ENCODE measurements at places on chromosomes 5 and 9.
A peak's percentile ranks its signal among the peaks of the same experiment; 100 is the strongest.

GRCh38 chr5:36836831-36837230 lies 39.7 kb upstream of the NIPBL start:
- no peak for DNase-seq

- peak; percentile 40 for DNase-seq
Measured at GRCh38 chr9:135480071-135480939, 723 bp downstream of the PPP1R26 start.

- peak; percentile 87 for DNase-seq
Measured at GRCh38 chr9:35871545-35871944, 1.3 kb upstream of the OR13J1 start.

GRCh38 chr5:141716009-141716408 lies 34.0 kb upstream of the ARAP3 start:
- DNase-seq: no peak

DNA sequence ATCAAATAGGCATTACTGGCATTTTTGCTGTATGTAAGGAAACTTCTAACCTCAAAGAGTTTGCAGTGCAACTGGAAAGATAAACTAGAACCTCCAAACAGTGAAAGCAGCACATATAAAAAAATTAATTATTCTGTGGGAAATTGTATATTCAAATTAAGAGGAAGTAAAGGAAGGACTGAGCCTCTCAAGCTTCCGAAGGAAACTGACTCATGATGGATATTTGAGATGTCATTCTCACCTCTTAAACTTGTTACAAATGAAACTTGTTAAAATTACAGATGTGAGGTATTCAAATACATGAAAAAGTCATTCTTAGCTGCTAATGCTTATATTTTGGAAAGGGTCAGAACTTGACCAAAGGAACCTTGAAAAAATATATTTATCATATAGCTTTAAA lies 538.7 kb downstream of the PDE4D start:
- no peak for DNase-seq

DNA sequence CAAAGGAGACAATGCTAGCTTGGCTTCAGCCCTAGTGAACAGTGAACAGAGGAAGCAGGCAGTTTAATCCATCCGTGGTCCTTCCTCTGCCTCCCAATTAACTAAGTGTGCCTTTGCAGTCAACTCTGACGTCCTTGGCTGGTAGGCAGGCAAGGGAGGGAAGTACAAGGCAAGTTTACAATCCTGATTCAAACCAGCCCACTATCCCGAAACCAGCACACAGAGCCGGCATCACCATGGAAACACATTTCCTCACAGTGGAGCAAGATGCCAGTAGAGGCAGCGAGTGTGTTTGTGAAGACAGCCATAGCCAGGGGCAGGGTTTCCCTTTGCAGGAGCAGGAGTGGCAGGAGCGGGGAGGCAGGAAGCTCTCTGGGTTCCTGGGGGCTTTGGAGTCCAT lies 73.9 kb downstream of the GOLPH3 start:
- DNase-seq: no peak

- no peak for DNase-seq
Measured at GRCh38 chr9:38000735-38001134, 68.3 kb downstream of the SHB start.

DNA sequence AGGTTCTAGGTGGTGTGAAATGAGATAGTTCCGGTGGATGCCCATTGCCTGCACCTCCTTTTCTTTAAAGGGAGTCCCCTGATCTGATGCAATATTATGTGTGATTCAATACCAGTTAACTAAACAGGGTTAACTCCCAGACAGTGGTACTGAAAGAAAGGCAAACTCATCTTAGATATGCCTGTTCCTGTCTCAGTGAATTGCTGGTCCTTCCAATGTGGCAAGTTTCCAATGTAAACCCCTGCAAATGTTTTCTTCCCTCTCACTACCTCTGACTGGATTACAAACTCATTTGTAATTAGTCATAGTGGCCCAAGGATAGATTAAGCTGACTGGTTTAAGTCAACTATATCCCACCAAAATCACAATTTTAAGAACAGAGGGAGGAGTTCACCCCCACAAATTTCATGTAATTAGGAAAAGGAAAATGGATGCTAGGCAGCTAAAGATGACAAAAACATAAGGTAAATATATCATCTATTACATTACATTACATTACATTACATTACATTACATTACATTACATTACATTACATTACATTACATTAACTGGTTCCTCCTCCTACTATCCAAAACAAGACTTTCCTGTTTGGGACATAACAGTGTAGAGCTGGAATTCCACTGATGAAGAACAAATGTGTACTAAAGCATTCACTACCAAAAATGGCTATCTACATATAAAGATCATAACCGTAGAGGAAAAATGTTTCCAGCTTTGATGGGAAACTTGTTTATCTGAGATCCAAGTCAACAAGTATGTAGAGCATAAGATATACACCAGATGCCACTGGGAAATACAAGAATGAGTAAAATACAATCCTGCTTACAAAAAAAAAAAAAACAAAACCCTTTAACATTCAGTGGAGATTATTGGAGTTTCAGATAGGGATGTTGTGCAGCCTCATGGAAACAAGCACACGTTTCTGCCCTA lies 121.5 kb upstream of the SNX2 start:
- DNase-seq: no peak

DNA sequence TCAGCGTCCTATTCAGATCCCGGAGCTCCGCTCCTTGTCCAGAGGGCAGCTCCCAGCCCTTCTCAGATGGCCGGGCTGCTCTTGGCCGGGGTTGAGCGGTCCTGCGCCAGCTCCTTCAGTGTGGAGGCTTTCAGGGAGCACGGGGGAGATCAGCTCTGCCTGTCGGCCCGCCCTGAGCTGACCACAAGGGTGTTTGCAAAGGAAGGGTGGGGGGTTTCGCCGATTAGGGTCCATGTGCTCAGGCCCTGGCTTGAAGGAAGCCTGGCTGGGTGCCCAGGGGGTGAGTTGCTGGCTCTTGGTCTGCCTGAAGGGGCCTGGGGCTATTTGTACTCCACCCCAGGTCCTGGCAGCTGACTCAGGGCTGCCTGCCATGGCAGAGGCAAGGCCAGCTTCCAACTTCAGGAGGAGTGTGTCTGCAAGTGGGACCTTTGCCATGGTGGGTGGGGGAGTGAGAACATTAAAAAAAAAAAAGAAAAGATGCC lies 250.1 kb upstream of the KLF4 start:
- no peak for DNase-seq

DNA sequence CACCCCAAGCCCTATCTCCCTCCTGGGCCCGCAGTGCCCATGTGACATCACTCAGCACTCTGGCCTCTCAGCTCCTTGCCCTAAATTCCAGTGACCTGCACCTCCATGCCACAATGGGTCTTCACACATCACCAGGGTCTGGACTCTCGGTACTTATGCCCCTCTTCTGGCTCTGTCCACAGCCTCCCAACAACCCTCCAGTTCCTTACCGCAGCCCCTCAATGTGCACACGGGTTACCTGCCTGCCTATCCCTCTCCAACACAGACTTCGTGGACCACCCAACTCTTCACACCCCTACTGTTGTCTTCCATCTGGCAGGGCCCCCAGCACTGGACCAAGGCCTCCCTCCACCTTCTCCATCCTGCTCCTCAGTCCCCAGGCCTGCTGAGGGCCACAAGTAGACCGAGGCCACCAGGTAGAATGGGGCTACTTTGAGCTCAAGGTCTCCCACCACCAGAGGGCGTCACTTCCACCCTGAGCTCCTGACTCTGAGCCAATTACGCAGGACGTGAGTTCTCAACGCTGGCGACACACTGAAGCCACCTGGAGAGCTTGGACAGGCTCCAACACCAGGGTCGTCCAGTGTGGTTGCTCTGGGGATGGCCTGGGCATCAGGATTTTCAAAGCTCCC lies 172.1 kb downstream of the GABBR2 start:
- peak; percentile 32 for DNase-seq

DNA sequence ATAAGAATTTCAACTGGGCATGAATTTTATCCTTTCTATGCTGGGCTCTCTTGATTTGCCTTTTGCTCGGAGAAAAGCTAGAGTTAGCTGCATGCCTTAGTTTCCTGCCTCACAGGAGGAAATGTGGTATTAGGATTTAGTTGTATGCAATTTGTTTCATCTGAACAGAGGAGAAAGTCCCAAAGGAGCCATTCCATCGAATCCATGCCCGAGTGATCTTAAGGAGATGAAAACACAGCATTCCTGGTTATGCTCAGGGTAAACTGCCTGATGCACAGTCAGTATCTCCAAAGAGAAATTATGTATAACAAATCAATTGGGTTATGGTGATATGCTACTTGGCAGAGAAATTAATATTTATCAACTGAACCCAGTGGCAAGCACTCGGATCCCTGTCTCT lies 51.1 kb downstream of the TTC1 start:
- no peak for DNase-seq

DNA sequence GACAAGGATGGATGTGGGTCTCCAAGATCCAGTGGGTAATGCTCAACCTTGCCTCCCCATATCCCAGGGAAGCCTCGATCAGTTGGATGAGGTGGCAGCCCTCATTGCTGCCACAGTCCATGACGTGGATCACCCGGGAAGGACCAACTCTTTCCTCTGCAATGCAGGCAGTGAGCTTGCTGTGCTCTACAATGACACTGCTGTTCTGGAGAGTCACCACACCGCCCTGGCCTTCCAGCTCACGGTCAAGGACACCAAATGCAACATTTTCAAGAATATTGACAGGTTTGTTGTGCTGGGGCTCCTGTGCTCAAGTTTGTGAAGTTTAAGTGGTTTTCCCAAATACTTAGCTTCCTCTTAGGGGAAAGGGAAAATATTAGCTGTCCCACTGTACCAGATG lies 74.0 kb downstream of the WDR41 start:
- no peak for DNase-seq

- peak; percentile 11 for DNase-seq
Measured at GRCh38 chr9:127796225-127796813, 6.4 kb upstream of the FPGS start.

- DNase-seq: no peak
Measured at GRCh38 chr9:134743853-134744252, 102.2 kb downstream of the COL5A1 start.

- DNase-seq: no peak
Measured at GRCh38 chr5:58934629-58935097, 351.8 kb downstream of the RAB3C start.

DNA sequence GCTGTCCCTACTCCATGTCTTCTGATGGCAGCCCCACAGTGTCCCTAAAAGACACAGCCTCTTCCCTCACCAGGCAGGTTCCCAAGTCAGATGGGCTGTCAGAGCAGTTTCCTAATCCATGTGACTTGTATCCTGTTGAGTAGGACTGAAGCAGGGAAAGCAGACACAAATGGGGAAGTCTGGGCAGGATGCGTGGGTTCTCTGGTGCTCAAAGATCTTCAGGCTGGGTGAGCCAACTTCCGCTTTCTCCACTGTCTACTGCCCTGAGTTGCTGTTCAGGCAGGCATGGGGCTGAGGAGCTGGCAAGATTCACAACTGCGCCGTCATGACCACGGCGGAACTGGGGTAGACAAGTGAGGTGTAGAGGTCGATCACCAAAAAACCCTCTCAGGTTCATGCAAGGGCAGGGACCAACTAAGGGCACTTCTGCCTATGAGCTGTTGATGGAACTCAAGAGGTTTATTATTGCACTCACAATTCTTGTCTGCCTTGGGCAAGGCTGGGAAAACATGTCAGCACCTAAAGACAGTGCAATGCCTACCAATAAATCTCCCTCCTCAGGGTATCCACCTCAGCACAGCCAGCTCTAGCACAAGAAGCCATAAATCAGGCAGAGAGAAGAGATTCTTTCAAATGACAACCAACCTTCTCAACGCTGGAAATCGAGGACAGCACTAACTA lies 83.4 kb downstream of the RAPGEF1 start:
- no peak for DNase-seq

DNA sequence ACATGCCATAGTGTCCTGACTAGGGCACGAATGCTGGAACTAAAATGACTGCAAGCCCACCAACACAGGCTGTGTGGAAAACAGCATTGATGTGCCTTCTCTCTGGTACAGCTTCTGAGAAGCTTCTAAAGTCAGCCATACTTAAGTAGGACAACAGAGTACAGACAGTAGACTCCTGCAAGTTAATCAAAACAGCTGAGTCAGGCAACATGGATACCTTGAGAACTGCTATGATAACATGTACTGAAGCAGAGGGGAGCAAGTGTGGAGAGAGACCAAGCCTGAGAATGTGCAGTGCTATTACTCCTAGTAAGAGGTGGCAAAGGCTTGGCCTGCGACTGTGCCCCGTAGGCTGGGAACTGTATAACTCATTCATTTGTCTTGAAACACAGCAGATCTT lies 2.5 kb downstream of the ISCA1 start:
- no peak for DNase-seq

DNA sequence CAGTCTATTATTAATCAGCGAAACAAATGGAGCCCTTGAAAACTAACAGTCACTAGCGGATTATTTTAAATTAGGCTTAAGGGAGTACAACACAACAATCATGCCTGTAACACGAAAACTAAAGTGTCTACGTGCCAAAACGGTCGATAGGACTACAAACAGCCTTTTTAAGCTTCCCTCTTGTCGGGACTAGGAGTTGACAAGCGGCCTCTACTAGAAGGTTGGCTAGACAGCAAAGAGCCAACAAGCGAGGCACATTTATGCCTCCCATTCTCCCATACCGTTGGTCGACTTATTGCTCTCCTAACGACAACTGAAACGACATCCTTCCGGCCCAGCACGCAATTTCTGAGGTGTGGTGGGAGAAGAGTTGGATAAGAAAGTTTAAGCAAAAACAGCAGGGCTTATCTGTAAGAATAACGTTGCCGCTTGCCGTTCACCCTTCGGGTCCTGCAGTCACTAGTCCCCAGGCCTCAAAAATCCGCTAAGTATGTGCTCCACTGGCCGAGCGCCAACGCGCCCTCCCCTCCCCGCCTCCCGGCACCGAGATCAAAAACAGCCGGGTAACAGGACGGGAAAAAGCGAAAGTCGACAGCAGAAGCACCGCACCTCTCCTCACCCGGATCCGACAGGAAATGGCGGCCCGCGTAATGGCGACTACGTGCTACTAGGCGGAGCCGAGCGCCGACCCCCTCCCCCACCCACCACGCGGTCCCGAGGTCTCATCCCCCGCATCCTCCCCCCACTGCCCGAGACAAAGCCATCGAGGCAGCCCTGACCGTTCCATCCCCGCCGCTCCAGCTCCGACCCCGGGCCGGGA lies 813 bp downstream of the HNRNPK start:
- DNase-seq: peak; percentile 69

GRCh38 chr9:120758544-120758943 lies 34.7 kb downstream of the FBXW2 start:
- DNase-seq: no peak

Data from HT-29 (cell line).